Fibroblast of the aortic adventitia (primary cell): ENCODE measurements at places on chromosomes 2 and 18. TPM values are rescaled to one million over a fixed set of nuclear protein-coding genes. Genes with fewer than 3 reads are reported as not detected.

GRCh38 chr2:38039121-38039910, 36.6 kb downstream of the CYP1B1 start:
- peak; percentile 77 for DNase-seq

DNA sequence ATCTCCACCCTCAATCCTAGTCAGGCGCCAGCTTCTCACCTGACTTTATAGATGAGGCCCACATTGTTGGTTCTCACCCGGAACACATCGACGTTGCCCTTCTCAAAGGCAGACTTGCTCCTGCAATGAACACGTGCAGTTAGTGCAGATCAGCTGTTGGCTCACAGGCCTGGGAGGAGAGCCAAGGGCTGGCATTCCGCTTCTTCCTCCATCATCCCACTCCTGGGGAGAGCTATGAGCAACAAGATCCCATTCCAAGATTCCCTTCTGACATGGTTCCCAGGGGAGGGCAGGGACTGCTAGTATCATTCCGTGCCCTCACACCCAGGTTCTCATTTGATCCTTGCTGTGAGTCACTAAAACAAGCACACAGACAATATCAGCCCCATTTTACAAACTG, 15.1 kb downstream of the LOXHD1 start:
- no peak for DNase-seq

The CAPN14 gene
- 0.09 and 0.16 TPM in 2 replicates for total RNA-seq

The DES gene
- 3.3 and 4.7 TPM in 2 replicates for total RNA-seq

DNA sequence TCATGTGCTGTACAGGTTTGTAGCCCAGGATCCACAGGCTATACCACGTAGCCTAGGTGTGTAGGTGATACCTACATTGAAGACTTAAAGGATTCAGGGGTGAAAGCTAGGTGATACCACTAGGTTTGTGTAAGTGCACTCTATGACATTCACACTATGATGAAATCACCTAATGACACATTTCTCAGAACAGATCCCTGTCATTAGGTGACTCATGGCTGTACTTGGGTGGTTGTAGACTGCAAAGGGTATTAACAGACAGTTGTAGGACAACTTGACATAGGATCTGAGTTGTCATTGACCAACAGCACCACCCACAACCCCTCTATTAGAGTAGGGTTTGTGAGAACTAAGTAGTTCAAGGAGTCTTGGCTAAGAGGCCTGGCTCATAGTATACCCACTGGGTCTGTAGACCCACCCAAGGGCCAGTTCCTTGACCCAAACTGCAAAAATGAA, 27.7 kb upstream of the SMCHD1 start:
- no peak for DNase-seq

DNA sequence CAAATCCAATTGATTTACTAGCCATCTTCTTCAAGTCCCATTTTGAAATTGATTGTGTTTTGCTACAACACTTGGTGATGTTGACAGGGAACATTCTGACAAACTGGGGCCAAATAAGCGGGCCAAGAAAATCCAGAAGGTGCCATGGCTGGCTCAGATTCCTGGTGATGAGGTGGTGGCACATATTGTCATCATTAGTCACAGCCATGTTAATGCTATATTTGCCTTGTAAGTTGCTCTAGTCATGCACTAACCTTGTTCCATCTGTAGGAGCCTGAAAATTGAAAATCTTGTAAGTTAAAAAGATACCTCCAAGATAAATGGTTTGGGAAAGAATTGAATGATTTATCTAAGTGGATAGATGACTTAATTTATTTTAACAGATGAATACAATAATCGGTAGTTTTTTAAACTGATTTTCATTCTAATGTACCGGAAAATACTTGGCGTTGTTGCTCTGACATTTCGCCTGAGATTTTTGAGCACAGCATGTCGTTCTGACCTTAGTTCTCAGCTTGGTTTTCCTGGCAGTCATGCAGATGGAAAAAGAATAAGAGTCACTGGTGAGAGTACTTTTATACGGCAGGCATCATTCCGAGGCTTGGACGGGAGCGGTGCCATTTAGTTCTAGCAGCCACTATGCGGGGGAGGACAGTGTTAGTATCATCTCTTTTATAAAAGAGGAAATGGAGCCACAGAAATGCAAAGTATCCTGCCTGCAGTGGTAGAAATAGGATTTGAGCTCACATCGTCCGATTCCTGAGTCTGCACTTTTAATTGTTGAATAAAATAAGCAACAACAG, 133.9 kb downstream of the ZNF532 start:
- peak; percentile 52 for DNase-seq

GRCh38 chr2:135257383-135258090, 205.4 kb downstream of the RAB3GAP1 start:
- DNase-seq: peak; percentile 87

DNA sequence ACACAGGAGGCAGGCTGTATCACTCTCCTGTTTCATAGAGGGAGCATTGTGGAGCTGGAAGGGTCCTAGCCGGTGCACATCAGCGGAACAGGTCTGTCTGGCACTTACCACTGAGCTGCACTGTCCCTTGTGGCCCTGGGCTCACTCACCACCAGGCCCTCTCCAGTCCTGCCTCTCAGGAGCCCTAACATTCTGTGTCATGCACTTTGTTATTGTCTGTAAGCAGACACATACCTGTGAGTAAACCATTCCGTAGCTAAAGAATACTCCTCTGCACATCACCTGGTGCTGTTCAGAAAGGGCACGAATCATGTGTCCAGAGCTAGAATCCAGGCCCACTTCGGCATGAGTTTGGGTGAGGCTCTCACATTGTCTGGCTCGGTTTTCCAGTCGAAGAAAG, 93.6 kb downstream of the CRIM1 start:
- no peak for DNase-seq

DNA sequence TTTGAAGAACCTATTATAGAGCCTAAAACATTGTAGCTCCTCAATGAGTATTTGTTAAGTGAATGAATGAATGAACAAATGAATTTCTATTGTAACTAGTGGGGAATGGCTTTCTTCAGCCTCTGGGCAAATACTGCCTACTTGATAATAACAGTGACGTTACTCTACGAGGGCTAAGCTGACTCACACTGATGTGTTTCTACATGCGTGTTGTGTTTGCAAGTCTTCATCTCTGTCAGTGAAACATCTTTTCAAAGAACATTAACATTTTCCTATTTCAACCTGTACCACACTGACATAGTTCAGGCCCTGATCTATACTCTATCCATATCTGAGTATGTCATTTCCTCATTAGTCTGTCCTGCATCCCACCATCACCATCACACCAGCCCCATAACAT, 319.9 kb upstream of the ACVR2A start:
- no peak for DNase-seq

DNA sequence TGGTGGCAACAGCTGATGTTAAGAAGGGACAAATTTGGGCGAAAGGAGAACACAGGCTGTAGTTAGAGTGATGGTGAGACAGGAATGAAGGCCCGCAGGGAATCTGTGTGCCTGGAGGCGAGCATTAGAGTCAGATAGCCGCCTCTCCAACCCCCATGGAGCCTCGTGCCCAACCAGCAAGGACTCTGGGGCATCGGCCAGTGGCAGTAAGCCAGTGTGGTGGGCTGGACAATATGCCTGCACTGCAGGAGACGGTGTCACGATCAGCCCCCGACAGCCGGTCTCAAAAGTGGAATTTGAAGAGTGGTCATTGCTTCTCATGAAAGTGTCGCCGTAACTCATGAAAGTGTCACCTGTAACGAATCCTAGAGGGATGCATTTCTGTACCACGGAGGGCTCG, 249.4 kb downstream of the ALPK2 start:
- DNase-seq: no peak

The DARS1 gene
- 89.0 and 98.2 TPM in 2 replicates for total RNA-seq

DNA sequence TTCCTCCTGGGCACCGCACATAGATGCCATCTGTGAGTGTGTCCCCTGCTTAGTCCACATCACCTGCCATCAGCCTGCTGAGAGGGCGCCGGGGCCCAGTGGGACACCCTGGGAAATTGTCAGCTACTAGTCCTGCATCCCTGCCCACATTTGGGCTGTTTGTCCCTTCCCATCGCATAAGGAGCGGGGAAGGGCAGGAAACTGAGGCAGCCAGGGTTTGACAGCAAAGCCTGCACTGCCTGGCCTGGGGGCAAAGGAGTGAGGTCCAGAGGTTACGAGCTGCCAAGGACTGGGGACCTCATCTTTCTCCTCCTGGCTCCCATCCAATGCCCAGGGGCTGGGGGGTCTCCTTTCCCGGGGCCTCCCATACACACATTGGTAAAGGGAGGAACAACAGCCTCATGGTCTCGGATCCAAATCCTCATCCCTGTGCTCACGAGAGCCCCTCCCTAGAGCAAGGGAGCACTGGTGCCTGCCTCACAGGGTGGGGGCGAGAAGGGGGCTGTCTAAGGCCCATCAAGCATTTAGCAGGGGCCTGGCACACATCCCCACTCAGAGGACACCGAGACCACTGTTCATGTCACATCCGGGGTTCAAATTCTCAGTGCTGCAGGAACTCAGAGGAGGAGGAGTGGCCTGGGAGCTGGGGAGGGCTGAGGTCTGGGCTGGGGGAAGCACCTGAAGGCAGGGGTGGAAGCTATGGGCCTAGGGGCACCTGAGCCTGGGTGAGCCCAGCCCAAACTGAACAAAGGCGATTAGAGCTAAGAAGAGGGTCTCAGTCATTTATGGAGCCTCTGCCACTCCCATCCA, 113.8 kb downstream of the SMAD7 start:
- no peak for DNase-seq

The AQP12A gene
- not detected in 2 replicates for total RNA-seq

DNA sequence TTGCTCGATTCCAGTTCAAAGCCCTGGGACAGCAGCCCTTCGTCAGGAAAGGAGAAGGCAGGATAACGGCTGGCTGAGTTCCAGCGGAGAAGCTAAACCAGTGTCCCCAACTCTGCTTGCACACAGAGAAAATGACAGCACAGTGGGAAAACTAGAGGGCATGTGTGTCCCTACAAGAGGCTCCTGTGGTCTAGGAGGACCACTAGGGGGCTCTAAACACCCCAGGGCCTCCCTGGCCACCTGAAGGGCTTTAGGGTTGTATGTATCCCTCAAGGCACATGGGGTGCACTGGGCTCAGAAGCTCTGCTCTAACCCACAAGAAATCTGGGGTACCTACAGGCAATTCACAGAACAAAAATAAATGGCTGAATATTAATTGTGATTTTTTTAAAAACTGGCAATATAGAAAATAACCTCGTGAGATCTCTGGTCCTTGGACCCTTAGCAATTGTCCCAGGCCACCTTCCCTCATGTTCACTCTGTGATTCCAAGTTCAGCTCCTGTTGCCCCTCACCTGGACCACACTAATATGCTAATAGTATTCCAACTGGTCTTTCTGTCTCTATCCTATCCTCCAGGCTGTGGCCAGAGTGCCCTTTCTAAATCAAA, 17.5 kb downstream of the STAT1 start:
- DNase-seq: peak; percentile 41

DNA sequence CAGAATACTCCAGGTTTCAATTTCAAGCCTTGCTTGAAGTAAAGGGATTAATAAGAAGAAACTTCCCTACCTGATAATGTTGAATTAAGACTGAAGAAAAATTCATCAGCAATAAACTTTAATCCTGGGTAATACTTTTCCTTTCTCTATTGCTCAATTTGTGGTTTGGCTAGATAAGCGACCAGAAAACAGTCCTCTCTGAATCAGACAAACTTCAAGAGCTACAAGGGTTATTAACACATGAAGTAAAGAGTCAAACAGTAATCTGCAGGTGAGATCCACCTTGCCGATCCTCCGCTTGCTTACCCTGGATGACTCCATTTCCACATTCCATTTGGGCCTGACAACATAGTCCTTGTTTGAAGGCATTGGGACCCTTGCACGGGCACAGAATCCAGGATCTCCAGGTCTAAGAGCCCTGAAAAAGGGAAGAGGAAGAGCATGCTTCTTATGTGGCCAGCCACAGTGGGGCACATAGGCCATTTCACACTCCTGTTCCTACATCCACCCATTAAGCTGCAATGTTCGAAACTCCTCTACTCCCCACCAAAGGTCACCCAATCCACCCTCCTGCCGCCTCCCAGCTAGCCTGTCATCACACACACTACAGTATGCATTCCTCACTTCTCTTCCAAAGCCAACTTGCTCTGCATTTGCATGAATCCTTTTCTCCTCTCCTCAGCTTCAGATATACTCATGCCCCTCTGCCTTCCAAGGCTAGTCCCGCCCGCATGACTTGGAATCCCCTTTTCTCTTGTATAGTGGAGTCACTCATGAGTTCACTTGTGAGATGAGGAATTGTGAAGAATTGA, 39.8 kb downstream of the IWS1 start:
- DNase-seq: peak; percentile 50

DNA sequence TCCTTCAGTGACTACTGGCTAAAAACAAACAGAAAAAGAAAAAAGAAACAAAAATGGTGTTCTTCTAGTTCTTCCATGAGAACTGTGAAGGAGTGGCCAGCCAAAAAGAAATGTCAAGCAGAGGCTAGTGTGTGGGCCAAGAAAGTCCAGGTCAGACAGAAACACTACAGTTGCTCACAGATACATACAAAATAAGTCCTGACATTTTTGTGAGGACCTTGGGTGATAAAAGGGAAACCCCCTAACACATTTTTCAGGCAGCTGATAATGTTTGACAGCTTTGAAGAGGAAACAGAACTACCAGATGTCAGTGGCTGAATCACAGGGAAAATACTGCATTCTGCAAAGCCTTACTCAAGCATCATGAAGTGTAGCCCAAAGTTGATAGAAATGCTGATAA, 28.1 kb downstream of the ARHGAP25 start:
- DNase-seq: peak; percentile 47

- DNase-seq: no peak
Measured at GRCh38 chr18:13620206-13620672, 106.1 kb downstream of the FAM210A start.

GRCh38 chr2:3565117-3565516, 7.0 kb upstream of the RNASEH1 start:
- DNase-seq: no peak

DNA sequence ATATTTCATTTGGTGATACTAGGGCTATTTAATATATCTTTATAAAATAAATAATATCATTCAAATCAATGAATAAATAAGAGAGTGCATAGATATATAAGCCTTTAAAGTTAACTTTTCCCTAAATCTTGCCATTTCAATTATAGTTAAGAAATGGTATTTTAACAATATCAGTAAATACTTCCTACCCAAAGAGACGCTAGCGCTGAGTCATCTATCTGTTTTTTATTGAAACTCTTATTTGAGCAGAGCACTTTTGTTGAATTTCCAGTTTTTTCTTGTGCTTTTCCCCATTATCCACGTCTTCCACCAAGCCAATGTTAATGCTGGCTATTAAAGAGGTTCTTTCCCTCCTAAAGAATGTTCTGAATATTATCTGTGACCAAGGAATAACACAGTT, 639.3 kb downstream of the DSC3 start:
- no peak for DNase-seq

GRCh38 chr2:239902749-239903201, 122.4 kb downstream of the NDUFA10 start:
- no peak for DNase-seq

GRCh38 chr2:77017355-77017745, 504.8 kb downstream of the LRRTM4 start:
- no peak for DNase-seq

The KIF1A gene
- total RNA-seq: under 0.01 TPM in 1 of 2 replicates, not detected in the other
